Ascending aorta (tissue), 2 donors: ENCODE measurements at places on chromosomes 12 and 14. TPM values are rescaled to one million over a fixed set of nuclear protein-coding genes. Genes with fewer than 3 reads are reported as not detected.

Gene GYS2
- total RNA-seq, result not detected

Gene MNAT1
- 37.5 TPM for total RNA-seq

Gene NR4A1
- total RNA-seq, result 722 TPM

Gene KRT78
- total RNA-seq, result not detected

Gene ACSM4
- not detected for total RNA-seq

Gene KRT3
- not detected for total RNA-seq

Gene SOS2
- total RNA-seq, result 7.3 TPM

Gene C12orf54
- not detected for total RNA-seq

Gene RFLNA
- total RNA-seq, result not detected

Gene WNT1
- total RNA-seq, result not detected

Gene TAS2R19
- total RNA-seq, result not detected

Gene IFNG-AS1
- total RNA-seq, result not detected

Gene TMEM132C
- total RNA-seq, result 0.96 TPM

Gene TRAF3
- total RNA-seq, result 12.2 TPM

Gene HOXC10
- not detected for total RNA-seq

Gene SLC17A8
- not detected for total RNA-seq
